ENCODE measurements at places on chromosomes 16 and 17. TPM values are rescaled to one million over a fixed set of nuclear protein-coding genes. Genes with fewer than 3 reads are reported as not detected.

- no peak for DNase-seq
These were observed 411.0 kb downstream of the CPPED1 start for GRCh38 chr16:12392585-12393091.

DNA sequence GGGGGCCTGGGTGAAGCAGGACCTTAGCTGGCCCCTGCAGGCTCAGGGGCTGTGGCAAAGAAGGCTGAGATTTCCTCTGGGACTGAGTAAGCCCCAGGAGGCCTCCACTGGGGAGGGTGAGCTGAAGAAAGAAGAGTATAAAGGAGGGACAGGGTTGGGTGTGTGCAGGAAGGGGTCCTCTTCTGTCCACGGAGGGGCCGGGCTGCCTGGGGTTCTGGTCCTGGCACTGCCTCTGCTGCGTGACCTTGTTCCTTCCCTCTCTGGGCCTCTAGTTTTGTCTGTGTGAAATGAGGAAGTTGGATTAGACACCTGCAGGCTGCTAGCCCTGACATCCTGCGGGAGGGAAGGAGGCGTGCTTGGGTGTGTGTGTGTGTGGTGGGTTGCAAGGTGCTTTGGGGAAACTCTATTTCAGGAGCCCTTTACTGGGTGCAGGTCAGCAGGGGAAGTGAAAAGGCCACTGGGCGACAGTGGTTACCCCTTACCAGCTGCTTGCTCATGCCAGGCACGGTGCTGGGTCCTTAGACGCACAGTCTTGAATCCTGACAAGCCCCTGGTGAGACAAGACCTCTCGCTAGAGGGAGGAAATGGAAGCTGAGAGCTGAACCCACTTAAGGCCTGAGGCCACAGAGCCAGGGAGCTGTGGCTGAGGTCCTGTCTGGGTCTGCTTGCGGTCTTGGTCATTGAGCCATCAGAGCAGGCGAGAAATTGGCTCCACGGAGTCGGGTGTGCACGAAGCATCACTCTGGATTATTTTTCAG is 60.7 kb downstream of the OR1D5 start:
- no peak for DNase-seq

DNA sequence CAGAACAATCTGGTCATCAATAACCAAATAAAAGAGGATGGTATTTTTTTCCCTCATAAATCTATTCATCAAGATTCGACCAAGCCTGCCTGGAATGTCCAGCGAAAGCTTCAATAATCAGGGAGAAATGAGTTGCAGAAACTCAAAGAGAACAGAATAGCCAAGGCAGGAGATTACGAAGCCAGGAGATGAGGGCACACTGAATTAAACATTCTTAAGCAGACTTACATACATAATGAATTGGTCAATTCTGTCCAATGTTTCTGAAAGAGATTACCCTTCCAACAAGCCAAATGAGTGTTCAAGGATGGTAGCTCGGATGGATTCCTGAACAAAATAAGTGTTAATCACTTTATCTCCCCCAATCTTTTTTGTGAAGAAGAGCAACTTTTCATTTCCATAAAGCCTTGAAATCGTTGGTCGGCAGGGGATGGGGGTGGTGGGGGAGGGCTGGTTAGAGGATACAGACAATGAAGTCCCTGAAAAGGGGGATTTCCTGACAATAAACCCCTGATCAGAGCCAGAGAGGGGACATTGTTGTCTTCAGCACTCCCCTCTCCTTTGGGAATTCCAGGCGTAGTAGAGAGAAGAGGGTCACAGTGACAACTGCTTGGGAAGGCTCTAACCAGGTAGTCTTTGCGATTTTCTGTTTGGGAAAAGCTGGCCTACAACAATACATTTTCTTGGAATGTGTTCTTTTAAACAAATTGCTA is 20.7 kb downstream of the TOX3 start:
- DNase-seq: no peak

The NPIPA2 gene
- 3.1 TPM for total RNA-seq

The ETV4 gene
- 1.2 TPM for total RNA-seq

- DNase-seq: no peak
These were observed 59.7 kb downstream of the PDPK1 start for GRCh38 chr16:2597560-2597902.

The IGFBP4 gene
- total RNA-seq: 58.4 TPM

GRCh38 chr17:28989028-28989427 is 16.8 kb downstream of the SEZ6 start:
- no peak for DNase-seq

The PHKB gene
- total RNA-seq: 28.5 TPM
